ENCODE measurements at places on chromosomes 3 and 15.

DNA sequence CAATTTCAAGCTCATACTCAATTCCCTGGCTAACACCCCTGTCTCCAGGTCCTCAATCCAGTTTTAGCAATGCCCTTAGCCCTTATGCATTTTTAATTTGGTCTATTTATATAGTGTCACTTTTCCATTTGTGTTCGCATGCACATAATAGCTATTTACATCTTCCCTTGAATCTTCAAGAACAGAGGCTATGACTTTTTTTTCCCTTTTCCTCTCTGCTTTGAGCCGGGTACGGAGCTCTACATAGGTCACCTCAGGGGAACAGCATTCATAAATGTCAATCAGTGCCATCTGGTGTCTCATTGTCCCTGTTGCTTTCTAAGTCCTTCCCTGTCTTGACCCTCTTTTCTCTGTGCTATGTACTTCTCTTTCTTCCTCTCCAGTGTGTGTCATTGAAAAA is 26.5 kb upstream of the ACTC1 start:
- DNase-seq = no peak

- no peak for DNase-seq
These were observed 543 bp downstream of the ARPIN start for GRCh38 chr15:89912145-89912673.

DNA sequence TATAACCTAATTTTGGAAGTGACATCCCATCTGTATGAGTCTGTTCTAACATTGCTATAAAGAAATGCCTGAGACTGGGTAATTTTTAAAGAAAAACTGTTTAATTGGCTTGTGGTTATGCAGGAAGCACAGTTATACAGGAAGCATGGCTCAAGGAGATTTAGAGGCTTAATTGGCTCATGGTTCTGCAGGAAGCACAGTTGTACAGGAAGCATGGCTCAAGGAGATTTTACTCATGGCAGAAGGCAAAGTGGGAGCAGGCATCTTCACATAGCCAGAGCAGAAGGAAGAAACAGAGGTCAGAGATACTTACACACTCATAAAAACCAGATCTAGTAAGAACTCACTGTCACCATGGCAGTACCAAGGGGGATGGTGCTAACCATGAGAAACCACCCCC is 193.1 kb upstream of the ADAMTS9 start:
- DNase-seq = no peak

- peak; percentile 16 for DNase-seq
These were observed 53.7 kb downstream of the NMD3 start for GRCh38 chr3:161274691-161275298.

- DNase-seq = no peak
These were observed 106.5 kb upstream of the CMC1 start for GRCh38 chr3:28134792-28135375.

DNA sequence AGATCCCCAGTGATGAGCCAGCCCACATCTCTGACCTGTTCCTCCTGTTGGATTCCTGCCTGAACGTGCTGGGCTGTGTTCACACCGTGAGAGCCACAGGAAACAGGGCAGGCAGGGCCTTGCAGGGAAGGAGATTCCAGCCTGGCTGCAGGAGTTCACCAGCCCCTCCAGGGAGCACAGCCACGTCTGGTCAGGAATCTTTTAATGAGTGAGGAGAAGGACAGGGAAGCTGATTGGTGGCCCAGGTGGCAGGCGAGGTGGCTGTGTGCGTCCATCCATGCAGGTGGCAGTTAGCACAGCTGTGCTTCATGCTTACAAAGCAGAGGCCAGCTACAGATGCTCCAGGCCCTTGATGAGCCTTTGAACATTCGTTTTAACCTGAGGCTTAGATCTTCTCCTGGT is 10.5 kb downstream of the LRRK1 start:
- DNase-seq = no peak

DNA sequence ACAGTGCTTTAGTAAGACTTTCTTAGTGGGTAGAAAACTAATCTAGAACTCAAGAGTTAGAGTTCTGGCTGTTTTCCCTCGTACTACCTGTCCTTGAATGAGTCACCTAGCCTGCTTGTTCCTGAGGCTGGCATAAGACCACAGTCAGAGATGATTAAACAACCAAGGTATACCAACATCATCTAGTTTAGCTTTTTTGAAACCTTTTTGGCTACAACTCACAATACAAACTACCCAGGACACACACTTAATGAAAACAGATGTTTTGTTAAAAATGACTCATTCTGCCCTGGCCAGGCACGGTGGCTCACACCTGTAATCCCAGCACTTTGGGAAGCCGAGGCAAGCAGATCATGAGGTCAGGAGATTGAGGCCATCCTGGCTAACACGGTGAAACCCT is 4.6 kb downstream of the MCCC1 start:
- DNase-seq = no peak

DNA sequence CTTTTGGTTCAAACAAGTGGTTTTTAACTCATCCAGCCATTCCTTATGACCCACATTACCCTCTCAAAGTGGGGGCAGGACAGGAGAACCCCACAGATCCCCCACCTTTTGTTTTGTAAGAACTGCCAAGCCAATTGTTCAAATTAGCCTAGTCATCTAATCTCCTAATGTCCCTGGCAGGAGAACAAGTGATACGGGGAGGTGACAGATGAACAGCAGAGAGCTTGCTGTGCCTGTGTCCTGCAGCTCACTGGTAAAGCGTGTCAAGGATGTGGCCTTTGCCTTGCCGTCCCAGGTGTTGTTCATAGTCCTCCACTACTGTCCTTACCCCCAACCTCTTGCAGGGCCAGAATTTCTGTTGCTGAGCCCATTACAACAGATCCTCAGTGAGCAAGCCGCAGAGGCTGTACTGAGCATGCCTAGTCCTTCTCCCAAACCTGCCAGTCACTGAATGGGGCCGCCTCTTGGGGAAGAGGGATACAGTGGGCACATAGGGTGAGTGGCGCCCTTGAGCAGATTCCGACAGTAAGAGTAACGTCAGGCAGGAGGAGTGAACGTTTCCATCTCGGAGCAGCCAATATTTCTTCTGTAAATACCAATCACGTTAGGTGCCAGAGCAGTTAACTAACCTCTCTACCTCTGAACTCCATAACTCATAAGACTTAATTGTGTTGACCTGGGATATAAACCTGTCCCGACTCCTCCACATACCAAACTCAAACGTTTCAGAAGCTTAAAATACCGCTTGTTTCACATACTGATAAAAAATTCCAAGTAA is 87.4 kb downstream of the ITPR1 start:
- DNase-seq = no peak

GRCh38 chr3:24174614-24175013 is 229.5 kb downstream of the NR1D2 start:
- no peak for DNase-seq

GRCh38 chr3:25107918-25108617 is 320.0 kb upstream of the RARB start:
- DNase-seq = no peak

DNA sequence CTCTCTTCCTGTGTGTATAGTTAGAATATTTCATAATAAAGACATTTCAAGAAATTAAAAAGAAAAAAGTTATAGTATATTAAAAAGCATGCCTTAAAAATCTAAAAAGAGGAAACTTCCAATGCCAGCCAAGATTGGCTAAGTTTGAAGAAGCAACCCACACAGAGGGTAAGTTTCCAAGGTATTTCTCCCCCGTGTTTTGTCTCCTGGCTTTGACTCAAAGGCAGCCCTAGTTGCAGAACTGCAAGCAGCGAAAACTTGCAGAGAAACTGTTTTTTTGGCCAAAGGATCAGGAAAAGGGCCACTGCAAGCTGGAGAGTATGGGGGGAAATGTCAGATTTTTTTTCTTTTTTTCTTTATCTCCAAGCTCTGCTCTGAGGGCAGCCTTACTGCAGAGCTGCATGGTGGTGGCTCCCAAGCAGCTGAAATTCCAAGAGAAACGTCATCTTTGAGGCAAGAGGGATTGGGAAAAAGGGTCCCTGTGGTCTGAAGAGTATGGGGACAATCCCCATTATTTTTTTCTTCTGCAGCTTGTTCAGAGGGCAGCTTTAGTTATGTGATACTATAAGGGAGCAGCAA is 23.0 kb downstream of the HACL1 start:
- no peak for DNase-seq

GRCh38 chr3:170864525-170865208 is 5.3 kb downstream of the RPL22L1 start:
- DNase-seq = no peak

GRCh38 chr3:121976727-121977126 is 45.3 kb downstream of the ILDR1 start:
- no peak for DNase-seq

DNA sequence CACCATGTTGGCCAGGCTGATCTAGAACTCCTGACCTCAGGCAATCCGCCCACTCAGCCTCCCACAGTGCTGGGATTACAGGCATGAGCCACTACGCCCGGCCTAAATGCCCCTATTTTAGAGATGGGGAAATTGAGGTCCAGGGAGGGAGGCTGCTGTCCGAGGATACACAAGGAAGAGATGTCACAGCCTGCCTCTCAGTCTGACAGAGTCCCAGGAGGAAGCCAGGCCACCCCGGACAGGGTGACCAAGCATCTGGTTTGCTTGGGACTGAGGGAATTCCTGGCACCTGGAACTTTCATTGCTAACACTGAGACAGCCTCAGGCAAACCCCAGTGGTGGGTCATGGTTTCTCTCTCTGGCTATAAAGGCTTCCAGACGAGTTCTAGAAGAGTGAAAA is 30.6 kb upstream of the ADAMTS7 start:
- no peak for DNase-seq

- no peak for DNase-seq
These were observed 60.3 kb downstream of the RAB11A start for GRCh38 chr15:65929573-65929972.

- DNase-seq = no peak
These were observed 251.1 kb upstream of the CMC1 start for GRCh38 chr3:27990324-27990723.

DNA sequence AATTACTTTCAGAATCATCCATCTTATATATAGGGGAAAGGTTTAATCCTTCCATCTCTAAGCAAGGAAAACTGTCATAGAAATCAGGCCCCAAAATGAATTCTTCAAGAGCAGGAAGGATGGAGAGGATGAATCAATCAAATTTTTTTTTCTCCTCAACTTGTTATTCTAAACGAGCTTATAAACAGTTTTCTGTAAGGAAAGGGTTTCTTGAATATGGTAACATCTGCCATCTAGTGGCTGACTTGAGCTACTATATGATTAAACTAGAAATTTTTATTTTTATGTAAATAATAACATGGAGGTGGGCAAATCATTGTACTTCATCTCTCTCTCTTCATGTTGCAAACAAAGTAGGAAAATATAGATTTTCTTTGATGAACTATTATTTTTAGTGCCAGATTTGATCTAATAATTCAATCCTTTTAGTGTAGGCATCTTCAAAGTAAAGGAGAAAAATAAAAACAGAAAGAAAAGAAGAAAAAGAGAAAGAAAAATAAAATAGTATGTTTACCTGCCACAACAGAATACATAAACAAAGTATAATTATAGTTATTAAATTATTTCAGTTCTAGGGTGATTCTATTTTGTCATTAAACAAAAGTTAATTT is 146.6 kb downstream of the SERPINI1 start:
- no peak for DNase-seq

DNA sequence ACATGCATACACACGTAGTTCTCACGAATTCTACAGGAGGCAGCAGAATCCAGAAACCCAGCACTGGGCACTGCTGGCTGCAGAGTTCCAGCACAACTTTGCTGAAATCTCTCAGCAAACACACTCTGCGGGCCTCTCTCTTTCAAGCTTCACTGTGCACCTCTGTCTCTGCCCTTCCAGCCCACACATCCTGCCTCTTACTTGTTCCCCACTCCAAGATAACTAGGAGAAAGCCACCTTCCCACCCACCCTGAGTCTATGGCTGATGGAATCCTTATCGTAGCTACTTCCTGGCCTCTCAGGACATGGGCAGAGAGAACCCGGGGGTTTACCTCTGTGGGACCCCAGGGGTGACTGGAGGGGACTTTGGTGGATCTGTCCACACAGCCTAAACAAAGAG is 11.9 kb downstream of the ANP32A start:
- no peak for DNase-seq

GRCh38 chr3:110664148-110664547 is 407.5 kb upstream of the NECTIN3 start:
- DNase-seq = no peak

DNA sequence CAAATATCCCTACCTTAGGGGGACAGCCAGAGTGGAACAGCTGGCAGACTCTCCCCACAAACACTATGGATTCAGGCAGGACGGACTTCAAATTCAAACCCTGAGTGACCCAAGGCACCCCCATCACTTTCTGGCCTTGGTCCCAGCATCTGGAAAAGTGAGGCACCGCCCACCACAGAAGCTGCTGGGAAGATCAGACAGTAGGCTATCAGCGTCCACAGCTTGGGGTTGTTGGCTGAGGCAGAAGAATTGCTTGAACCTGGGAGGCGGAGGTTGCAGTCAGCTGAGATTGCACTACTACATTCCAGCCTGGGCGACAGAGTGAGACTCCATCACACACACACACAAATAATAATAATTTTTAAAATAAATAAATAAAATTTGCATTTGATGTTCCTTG is 8.5 kb downstream of the PFKFB4 start:
- no peak for DNase-seq

- no peak for DNase-seq
These were observed 200.7 kb upstream of the NSMCE3 start for GRCh38 chr15:29470311-29470710.

DNA sequence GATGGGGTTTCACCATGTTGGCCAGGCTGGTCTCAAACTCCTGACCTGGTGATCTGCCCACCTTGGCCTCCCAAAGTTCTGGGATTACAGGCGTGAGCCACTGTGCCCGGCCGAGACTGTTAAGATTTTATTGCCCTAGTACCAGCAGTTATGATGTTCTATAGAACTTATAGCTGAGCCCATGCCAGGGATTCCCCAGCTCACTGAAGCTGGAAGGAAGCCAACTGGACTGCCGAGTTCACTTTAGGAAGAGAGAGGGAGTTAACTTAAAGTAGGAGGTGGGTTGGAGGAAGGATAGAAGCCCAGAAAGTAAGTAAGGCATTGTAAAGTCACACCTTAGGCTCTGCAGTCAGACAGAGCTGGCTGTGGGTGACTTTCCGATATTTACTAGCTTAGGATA is 101.1 kb upstream of the BOC start:
- no peak for DNase-seq

GRCh38 chr3:10574101-10574620 is 68.8 kb upstream of the ATP2B2 start:
- no peak for DNase-seq

GRCh38 chr15:49154799-49155109 is 645 bp downstream of the COPS2 start:
- DNase-seq = no peak

- DNase-seq = no peak
These were observed 500 bp upstream of the VGLL3 start for GRCh38 chr3:86991482-86991815.

- no peak for DNase-seq
These were observed 121.3 kb downstream of the STAC start for GRCh38 chr3:36501616-36502015.
